ENCODE measurements at places on chromosomes 11 and 22.

GRCh38 chr22:21029486-21030025 is 2.8 kb downstream of the SLC7A4 start:
- no peak for DNase-seq

GRCh38 chr11:86179646-86180064 is 64.9 kb upstream of the EED start:
- DNase-seq: no peak

- no peak for DNase-seq
Observed at GRCh38 chr11:103714246-103714645, 322.2 kb upstream of the DDI1 start.

GRCh38 chr11:794766-795633 is 3.1 kb downstream of the SLC25A22 start:
- DNase-seq: no peak

DNA sequence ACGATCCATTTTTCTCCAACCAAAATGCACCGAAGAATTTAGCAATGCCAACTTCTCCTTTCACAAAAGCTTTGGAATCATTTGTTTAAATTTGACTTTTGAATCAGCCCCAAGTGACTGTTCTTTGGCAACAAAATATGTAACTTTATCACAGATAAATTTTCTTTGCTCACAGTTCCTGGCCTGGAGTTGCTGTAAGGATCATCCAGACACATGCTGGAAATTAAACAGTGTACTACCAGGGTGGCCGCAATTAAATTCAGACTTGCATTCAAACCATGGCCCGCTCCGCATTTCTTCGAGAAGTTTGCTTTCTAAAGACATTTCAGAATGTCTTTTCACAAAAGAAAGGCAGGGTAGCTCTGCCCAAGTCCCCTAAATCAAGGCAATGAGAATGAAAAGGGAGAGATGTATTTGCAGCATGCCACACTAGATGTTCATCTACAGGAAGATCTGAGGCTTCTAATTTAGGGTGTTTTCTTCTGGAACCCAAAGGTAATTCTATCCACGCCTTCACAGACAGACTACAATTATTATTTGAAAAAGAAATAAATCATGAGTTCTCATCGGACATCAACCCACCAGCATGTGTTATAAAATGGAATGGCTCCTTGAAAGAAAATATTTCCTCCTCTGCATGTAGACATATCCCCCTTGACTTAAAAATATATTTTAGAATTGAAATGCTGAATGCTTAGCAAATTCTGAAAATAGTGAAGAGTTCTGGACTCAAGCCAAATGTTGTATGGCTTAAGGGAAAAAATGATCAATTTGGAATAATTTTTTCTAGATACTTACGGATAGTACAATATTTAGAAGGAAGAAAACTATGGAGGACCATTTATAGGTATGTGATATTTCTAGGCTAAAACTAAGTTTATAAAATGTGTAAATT is 189.7 kb upstream of the BLID start:
- no peak for DNase-seq

DNA sequence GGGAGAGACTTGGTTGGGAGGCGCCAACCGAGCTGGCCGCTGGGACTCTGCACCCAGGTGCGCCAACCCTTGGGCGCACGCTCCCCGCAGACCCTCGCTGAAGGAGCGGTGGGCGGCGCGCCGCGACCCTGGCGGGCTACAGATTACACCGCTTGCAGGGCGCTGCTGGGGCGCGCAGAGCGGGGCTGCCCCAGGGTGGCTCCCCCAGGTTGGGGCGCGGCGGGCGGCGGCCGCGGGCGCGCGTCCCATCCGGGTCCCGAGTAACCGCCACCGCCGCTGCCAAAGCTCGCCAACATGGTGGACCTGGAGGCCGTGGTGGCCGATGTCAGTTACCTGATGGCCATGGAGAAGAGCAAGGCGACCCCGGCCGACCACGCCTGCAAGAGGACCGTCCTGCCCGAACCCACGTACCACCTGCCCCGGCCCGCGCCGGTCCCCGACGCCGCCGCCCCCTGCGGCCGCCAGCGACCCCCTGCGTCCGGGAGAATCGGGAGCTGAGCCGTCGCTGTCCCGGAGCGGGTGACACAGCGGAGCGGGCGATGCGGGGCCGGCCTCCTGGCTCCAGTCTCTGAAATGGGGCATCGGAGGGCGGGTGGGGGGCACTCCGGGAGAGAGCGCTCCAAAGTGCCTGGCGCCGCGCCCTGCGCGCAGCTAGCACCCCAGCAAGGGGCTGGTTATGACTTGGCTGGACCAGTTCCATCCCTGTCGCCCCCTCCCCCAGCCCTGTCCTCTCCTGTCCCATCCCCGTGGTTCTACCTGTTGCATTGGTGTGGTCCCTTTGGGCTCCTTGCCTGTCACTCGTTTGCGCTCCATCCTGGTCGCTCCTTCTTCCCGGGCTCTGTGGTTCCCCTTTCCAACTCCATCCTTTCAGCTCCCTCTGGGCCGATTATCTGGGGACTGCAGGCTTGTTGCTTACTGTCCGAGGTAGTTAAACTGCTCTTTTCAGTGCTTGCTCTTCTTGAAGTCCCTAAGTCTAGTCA is 143.3 kb upstream of the GRK3 start:
- no peak for DNase-seq

GRCh38 chr22:39282645-39283321 is 36.6 kb downstream of the RPL3 start:
- no peak for DNase-seq

DNA sequence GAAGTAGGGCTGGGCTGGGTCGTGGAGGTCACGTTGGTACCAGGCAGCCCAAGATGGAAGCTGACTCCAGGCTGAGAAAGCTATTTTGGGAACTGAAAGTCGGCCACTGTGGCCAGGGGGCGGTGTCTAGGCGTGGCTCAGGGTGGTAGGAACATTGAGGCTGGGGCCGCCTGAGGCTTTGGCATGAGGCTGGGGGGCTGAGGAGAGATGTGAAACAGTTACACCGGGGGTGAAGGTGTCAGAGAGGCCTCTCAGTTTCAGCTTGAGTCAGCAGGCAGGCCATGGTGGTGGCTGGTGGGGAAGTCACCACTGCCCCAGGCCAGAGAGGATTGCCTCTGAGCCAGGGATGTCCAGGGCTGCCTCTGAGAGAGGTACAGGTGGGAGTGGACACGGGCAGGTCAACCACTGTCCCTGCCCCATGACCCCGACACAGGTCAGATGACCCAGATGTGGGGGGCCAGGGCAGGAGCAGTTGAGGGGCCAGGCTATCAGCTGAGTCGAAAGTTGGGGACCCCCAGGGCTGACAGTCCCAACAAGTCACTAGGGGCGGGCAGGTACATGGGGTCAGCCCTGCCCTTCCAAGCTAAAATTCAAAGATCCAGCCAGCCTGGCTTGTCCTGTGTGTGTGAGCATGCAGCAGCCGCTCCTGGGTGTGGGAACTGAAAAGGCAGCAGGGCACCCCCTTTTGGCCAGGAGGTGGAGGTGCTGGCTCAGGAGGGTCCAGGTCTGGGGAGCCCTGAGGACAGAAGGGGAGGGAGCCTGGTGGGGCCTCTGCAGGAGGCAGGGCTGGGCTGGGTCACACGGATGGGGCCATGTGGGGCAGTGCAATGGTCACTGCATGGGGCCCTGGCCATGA is 7.2 kb downstream of the KCNK7 start:
- no peak for DNase-seq

GRCh38 chr11:116707161-116707629 is 65.6 kb downstream of the BUD13 start:
- DNase-seq: no peak

DNA sequence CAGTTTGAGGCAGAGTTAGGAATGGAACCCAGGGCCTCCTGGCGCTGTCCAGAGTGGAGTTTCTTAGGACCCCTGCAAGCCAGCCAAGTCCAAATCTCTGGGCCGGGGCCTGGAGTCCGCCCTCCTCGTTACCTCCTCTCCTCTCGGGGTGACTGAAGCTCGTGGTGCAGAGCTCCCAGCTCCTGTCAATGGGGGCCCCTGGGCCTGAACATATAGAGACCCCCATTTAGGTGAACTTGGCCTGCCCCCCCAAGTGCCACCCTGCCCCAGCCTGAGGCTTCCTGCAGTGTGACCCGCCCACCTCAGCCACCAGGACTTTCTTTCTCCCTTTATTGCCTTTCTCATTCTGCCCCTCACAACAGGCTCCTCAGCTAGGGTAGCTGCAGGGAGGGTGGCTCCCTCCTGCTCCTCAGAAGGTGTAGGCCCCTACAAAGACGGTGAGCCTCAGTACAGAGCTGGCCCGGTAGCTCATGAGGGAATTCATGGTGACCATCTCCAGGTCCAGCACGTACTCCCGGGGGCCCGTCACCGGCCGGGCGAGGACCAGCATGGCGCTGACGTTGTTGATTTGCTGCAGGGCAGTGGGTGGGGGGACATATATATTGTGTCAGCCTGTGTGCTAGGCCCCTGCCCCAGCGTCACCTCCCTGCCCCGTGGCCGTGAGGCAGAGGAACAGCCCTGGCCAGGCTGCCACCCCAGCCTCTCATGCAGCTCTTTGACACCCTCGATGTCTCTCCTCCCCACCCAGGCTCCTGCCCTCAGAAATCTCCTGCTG is 5.9 kb downstream of the EFEMP2 start:
- no peak for DNase-seq

- DNase-seq: no peak
Observed at GRCh38 chr11:58770166-58770565, 38.4 kb upstream of the GLYAT start.

DNA sequence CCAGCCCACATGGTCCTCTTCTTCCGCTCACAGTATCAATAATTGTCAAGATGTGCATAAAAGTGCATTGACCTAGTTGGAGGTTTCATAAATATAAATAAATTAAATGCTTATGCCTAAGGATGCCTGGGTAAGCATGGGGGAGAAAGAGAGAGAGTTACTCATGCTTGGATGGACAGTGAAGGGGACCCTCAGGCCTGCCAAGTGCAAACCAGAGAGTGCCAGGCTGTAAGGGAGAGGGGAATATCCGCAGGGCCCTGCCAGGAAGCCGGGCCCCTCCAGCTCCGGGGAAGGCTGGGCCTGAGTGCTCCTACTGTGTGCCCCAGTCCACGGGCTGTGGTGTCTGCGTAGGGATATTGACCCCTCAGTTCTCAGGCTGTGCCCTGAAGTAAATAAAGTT is 214.6 kb downstream of the DSCAML1 start:
- no peak for DNase-seq

DNA sequence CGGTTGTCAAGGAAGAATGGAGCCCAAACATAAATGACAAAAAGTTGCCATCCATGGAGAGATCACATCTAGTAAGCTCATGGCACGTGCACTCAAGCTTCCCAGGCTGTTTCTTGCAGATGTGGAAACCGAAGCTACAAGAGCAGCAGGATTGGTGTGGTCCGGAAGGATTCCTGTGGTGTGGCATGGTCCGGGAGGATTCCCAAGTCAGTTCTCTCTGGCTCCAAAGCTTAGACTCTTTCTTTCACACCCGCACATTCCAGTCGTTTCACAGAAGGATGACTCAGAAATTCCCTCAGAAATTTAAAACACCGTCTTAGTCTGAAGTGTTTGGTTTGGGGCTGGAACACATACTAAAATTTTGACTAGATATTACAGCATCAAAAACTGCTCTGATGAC is 78.0 kb upstream of the DRD2 start:
- DNase-seq: no peak

- no peak for DNase-seq
Observed at GRCh38 chr11:68528630-68529029, 68.1 kb downstream of the PPP6R3 start.

DNA sequence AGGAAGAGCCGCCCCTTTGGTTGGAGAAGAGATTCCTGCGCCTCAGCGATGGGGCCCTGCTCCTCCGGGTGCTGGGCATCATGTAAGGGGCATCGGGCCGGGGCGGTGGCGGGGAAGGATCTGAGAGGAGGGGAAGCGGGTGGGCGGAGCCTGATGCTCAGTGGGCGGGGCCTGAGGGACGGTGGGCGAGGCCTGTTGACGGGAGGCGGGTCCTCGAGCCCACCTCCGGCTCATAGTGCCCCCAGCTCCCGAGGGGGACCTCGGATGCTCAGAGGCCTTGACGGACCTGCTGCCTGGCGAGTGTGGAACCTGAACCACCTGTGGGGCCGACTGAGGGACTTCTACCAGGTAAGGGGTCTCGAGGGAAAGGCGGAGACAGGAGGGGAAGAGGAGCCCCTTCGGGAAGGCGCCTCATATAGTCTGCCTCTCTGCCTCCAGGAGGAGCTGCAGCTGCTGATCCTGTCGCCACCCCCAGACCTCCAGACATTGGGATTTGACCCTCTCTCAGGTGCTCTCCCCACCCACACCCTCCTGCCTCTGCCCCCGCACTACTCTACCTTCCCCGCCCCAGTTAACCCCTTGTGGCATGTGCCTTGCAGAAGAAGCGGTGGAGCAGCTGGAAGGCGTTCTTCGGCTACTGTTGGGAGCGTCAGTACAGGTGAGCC is 799 bp downstream of the CCDC88B start:
- DNase-seq: no peak

DNA sequence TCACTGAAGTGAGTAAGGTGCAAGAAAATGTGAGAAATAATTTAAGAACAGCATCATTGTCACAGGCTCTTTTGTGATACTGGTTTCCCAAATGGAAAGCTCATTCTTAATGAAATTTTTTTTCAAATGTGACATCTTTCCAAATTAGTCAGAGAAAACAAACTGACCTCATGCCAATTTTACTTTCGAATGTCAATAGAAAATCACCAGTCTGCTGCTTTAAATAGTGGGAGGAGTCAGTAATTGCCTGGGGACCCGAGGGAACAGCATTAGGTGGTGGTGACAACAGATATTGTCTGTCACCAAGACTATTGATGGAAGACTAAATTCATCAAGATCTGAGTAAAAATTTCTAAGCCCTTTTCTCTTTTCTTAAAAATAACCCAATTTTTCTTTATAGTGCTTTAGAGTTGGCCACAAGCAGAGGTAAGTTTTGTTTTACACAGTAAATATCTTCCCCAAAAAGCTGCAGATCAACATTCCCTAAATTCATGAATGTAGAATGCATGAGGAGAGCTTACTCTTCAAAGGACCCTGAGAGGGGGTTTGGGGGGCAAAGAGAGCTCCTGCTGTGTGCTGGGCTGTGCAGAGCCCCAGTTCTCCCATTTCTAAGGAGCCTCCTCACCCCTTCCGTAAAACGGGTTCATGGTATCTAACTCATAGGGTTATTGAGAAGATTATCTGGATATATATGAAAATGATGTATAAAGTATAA is 95.1 kb downstream of the PIWIL4 start:
- DNase-seq: no peak

- DNase-seq: no peak
Observed at GRCh38 chr11:8720868-8721608, 38.4 kb downstream of the RPL27A start.

Measured in epithelial cell of proximal tubule (primary cell).